ENCODE measurements at places on chromosomes 3 and 15.

DNA sequence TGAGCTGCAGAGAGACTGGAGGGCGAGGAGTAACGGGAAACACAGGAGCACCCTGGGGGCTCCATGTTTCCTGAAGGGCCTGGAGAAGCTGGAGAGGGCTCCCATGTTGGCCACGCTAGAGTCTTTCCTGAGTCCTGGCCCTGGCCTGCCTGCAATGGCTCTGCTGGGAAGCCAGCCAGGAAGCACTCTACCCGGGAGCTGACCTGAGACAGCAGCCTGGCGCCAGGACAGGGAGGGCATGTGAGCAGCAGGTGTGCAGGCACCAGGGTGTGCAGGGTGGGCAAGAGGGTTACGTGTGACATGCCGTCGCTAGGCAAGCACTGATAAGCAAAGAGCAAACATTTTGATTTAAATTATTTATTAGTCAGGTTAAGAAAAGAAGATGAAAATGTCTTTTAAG lies 301.4 kb downstream of the OCA2 start:
- DNase-seq = no peak

GRCh38 chr3:11619946-11620652 lies 23.6 kb downstream of the VGLL4 start:
- DNase-seq = no peak

GRCh38 chr15:38128921-38129320 lies 123.7 kb upstream of the SPRED1 start:
- DNase-seq = no peak

DNA sequence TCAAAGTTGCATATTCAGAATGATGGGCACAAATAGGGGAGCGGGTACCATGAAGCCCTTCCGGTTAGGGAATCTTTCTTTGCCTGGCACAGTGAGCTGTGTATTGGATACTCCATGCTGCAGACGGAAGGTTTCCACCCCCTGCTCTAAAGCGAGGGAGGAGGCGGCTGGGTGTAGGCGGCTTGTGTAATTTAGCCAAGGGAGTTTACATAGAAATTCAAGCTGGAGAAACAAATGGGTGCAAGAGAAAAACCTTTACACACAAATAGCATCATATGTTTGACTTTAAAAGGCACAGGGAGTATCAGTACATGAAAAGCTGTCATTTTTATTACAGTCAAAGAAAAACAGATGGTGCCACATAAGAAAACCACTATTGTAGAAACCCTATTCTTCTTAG lies 59.3 kb upstream of the ADCY5 start:
- DNase-seq = no peak

DNA sequence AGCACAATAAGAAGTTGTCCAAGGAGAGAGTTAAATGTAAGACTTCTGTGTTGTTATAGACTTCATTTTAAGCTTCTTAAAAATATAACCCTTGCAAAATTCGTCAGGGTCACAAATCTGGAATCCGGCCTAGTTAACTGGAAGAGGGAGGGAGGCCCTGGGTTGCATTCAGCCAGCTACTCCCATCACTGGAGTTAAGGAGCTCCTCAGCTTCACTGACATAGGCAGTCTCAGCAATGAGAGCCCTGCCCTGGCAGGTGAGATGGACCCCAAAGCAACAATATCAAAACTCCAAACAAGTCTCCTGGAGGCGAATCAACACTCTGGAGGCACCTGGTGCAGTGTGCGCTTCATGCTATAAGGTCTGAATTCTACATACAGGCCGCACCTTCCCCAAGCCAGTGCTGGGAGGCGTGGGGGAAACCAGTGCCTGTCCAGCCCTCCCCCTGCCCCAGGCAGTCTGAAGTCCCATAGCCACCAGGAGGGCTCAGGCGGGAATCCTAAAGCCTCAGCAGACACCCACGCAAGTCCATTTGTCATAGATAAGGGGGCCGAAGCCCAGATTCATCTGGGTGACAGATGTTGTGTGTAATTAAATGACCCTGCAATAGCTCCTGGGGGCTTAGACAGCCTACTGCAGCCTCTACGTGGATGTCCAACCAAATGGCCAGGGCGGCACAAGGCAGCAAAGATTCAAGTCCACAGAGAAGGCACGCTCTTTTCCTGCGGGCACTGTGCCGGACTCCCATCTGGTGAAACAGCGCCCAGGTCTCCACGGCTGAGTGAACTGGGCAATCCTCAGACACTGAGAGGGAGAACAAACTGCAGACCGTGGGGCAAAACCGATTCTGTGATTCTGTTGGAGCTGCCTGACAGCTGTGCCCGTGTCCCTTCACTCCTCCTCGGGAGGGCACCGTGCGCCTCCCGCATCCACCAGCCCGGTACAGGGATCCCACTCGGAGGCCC lies 64.9 kb downstream of the ATP10A start:
- no peak for DNase-seq

DNA sequence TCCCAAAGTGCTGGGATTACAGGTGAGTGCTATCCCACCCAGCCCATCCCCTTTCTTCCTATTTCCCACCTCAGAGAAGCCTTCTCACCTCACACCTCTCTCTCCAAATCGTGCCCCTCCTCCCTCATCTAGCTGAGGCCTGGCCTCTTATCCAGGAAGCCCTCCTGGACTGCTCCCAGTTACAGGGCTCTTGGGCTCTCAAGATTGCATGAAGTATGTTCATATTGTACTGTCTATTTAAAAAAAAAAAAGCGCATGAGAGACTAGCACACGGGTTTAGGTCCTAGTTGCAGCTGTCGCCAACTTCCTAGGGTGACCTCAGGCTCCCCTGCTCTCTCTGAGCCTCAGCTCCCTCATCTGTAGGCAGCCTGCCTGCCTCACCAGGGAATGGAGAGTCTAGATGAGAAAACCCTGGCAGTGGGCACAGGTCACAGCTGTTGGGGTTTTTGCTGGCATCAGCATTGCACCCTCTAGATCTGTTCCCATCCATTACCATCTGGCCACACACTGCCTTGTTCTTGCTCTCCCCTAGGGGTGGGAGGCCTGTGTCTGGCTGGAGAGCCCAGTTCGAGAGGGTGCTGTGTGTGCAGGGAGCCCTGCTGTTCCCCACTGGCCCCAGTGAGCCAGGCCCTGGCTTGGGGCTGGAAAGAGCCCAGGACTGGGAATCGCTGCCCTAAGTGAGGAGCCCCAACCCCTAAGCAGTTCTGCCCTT lies 24.2 kb upstream of the C15orf39 start:
- no peak for DNase-seq

DNA sequence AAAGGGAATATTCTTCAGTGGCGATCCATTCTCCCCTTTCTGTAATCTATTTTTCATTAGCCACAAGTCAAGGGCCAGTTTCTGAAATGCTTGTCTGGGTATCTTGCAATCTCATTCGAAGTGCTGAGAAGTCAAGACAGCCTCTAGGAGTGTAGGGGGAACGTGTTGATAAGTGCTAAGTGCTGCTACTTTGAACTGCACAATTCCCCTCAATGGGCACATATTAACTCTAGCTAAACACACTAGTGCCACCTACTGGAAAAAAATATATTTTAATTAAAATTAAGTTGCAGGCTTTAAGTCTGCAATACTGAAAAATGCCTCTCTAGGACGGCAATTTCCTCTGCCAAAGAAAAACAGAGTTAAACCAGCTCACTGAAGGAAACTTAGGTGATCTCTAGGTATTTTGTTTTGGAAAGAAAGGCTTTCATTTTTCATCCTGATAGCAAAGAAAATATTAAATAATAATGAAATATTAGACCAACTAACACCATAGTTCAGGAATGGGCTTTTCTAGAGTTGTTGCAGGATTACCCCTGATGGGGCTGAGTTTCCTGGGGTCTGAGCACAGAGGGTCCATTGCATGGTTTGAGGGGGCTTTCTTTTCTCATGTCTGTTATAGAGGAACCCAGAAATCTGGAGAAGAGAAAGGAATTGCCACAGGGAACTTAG lies 181.9 kb upstream of the KBTBD8 start:
- DNase-seq = no peak

- no peak for DNase-seq
Measured at GRCh38 chr3:194854206-194854605, 168.5 kb downstream of the FAM43A start.

DNA sequence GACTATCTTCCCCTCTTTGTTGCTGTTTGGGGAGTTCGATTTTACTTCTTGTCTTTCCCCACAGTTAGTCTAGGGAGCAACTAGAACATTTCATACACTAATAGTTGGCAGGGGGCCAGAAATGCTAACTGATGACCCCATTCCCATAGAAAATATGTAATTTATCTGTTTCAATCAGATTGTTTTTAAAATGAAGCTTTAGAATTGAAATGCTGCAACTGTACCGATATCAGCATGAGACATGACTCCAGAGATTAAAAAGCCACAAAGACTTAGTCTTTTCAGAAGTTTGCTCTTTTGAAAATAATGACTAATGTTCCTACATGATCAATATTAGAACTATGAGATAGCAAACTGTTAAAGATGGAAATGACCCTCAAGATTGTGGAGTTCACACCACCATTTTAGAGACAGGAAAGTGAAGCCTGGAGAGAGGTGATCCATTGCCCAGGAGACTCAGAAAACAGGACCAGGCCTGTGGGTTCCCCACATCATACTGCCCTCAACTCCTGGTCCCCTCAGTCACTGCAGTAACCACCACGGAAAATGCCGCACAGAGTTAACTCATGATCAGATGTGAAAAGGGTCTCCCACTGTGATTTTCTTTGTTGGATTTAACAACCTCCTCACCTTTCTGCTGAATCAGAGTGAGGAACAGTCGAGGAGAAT lies 130.3 kb downstream of the CHDH start:
- no peak for DNase-seq

DNA sequence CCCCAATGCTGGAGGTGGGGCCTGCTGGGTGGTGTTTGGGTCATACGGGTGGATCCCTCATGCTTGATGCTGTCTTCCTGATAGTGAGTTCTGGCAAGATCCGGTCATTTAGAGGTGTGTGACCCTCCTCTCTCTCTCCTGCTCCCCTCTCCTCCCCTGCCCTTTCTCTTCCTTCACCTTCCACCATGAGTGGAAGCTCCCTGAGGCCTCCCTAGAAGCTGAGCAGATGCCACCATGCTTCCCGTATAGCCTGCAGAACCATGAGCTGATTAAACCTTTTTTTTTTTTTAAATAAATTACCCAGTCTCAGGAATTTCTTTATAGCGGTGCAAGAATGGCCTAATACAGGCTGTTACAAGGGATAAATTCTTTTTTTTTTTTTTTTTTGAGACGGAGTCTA lies 36.3 kb upstream of the IQSEC1 start:
- DNase-seq = no peak

DNA sequence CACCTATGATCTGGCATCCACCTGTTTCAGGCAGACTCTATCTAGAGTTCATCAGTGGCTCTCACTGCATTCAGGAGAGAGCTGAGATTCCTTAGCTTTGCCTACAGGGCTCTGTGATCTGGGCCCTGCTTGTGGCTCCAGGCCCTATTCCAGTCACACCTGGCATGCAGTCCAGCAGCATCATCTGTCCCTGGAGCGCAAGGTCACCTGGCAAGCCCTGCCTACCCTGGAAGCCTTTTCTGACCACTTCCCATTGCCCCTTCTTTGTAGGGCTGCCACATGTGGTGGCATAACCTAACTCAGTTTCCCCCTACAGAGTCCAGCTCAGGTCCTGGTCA lies 115.1 kb upstream of the PLXNA1 start:
- DNase-seq = no peak

DNA sequence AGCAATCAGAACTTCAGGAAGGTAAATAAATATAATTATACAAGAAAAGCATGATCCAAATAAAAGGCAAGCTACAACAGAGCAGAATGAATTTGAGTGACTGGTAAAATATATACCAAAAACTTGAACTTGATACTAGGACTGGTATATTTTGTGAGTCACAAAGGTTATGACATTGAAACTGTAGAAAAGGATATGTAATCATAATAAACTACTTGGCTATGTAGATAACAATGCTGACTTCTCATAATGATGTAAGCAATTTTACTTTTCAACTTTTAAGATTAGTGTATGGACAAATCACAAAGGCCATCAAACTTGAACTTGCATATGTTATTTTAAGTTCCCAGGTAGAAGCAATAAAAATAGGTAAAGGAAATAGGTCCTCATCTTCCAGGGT lies 384.5 kb upstream of the NECTIN3 start:
- no peak for DNase-seq

DNA sequence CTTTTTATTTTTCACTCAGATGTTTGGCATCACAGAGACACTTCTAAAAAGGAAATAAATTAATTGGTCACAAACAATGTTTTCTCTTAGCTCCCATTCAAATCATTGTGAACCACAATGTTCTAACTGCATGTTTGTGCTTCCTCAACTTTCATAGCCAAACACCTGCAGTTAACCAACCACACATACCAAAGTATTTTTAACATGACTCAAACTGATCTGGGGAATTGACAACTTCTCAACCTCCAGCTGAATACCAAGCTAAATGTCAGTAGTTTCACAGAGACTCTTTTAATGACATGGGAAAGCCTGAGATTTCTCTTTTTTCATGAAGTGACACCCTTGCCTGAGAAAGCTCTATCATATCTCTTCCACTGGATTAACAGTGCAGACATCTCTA lies 217.9 kb upstream of the MME start:
- DNase-seq = no peak

DNA sequence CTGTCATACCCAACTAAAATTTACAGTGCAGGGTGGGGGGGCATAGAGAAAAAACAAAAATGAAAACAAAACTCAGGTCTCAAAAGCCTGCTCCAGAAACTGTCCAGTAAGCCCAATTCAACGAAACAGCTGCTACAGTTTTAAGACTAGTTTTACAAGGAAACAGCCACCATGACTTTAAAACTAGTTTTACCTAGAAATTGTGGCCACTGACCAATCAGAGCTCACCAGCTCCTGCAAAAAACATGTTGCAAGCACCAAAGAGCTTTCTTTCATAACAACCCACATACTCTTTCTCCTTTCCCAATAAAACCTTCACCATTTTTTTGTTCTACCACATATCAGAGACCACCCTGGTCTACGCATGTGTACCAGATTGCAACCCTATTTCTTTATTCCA lies 7.3 kb upstream of the CFAP91 start:
- no peak for DNase-seq

DNA sequence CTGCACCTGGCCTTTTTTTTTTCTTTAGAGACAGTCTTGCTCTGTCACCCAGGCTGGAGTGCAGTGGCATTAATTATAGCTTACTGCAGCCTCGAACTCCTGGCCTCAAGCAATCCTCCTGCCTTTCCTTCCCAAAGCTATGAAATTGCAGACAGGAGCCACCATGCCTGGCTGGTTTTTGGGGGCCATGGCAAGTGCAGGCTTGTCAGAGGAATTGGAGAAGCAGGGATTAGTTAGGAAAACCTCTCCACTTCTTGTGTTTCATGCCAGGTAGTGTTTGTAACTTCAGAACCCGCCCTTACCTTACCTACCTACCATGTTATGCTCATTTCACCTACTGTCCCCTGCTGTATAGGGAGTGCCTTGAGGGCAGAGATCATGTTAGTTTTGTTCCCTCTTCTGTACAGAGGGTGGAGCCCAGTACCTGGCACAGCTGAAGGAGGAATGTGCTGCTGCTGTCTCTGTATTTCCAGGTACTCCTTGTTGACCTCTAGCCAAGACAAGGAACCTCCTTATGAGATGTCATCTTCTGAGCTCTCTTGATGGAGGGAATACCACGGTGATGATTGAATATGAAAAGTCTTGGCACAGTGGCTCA lies 43.8 kb downstream of the TRAK1 start:
- no peak for DNase-seq

Data from T follicular helper cell (primary cell).